ENCODE measurements at places on chromosomes 11 and 22. TPM values are rescaled to one million over a fixed set of nuclear protein-coding genes. Genes with fewer than 3 reads are reported as not detected.

Gene DDIAS
- polyA plus RNA-seq, result 0.77 TPM

Gene SPI1
- polyA plus RNA-seq, result 3.9 TPM

Gene CDHR5
- polyA plus RNA-seq, result not detected

Gene MCAM
- polyA plus RNA-seq, result 119 TPM

Gene SLC1A2
- 0.15 TPM for polyA plus RNA-seq

Gene RFPL1
- not detected for polyA plus RNA-seq

Gene HPX
- 1.1 TPM for polyA plus RNA-seq

Gene C11orf58
- polyA plus RNA-seq, result 175 TPM

Gene OR51F2
- not detected for polyA plus RNA-seq

Gene PSMA1
- polyA plus RNA-seq, result 94.0 TPM

Gene C22orf42
- polyA plus RNA-seq, result not detected

Gene TMEM179B
- 54.4 TPM for polyA plus RNA-seq

Gene FOLR1
- 0.31 TPM for polyA plus RNA-seq

Gene TRIM29
- 0.11 TPM for polyA plus RNA-seq

Gene RIN1
- polyA plus RNA-seq, result 3.5 TPM

Gene TMEM86A
- polyA plus RNA-seq, result 10.2 TPM

Data from ovary (tissue), 10 donors.